ENCODE measurements at places on chromosomes 12 and 14. TPM values are rescaled to one million over a fixed set of nuclear protein-coding genes. Genes with fewer than 3 reads are reported as not detected.

Gene PRR4
- total RNA-seq = 3.9 TPM

Gene KRT4
- total RNA-seq = 0.12 TPM

Gene CPNE6
- total RNA-seq = not detected

Gene TTC5
- 10.4 TPM for total RNA-seq

Gene TAS2R7
- total RNA-seq = not detected

Gene SLC6A15
- not detected for total RNA-seq

Gene ATG2B
- 12.6 TPM for total RNA-seq

Gene LHX5
- total RNA-seq = not detected

Gene GALNT16
- total RNA-seq = 2.4 TPM

Gene CACNA1C
- 1.5 TPM for total RNA-seq

GRCh38 chr12:28742791-28743190 is 406.3 kb upstream of the FAR2 start:
- DNase-seq = no peak

DNA sequence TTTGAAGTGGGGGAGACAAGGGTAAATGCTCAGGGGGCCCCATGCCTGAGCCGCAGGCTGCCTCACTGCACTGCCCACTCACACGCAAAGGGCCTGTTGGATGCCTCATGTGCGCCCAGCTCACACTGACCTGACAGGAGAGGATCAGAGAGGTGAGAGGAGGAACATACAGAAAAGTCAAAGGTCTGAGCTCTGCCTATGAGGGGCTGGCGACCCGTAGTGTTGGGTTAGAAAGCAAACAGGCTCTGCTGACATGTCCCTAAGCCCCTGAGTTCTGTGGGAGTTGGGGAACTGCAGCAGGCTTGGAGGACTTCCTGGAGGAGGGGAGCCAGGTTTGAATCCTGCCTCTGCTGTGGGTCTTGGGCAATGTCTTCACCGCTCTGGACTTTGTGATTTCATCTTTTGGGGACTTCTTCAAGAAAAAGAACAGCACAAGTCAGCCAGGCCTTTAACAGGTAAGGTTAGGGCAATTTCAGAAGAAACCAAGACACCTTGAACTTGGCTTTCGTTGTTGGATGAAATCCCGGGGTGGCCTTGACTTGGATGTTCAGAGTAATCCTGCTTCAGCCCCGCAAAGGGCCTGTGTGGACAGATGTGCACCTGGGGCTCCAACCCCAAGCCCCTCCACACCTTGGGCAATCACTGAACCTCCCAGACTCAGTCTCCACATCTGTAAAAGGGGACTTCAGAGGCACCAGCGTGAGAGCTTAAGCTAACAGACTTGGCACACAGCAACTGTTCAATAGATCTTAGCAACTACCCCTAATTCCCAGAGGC is 116.8 kb downstream of the SCARB1 start:
- DNase-seq = no peak

DNA sequence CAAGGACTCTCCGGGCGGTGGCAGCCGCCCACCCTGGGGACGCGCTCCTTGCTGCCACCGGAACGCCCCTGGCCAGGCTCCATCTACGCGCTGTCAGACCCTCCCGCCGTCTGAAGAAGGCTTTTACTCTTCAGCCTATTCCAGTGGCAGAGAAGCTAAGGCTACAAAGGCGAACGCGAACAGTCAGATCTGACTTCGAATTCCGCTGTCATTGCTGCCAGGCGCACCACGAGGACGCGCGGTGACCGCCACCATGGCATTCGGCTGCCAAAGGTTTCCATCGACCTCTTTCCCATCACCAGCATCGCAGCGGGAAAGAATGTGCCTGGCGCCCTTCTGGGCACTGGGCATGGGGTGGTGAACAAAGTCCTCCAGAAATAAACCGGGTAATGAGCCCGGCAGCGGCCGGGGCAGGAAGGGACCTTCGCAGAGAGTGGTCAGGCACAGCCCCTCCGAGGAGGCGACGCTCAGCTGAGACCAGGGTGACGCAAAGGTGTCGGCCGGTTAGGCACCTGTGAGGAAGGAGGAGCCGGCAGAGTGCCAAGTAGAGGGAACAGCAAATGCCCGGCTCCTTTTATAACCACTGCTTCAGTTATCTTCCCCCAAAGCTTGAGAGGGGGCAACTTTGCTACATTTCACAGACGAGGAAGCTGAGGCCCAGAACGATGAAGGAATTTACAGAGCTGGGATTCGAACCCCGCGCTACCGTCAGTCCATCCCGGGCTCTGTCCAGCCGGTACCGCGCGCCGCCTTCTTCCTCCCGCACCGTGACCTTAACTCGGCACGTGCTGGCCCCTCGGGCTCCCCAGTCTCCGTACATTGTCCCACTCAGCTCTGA is 1.9 kb upstream of the RFX4 start:
- DNase-seq = no peak

GRCh38 chr12:80912901-80913770 is 24.6 kb downstream of the LIN7A start:
- DNase-seq = no peak

GRCh38 chr14:37591311-37591940 is 3.6 kb downstream of the FOXA1 start:
- DNase-seq = no peak

DNA sequence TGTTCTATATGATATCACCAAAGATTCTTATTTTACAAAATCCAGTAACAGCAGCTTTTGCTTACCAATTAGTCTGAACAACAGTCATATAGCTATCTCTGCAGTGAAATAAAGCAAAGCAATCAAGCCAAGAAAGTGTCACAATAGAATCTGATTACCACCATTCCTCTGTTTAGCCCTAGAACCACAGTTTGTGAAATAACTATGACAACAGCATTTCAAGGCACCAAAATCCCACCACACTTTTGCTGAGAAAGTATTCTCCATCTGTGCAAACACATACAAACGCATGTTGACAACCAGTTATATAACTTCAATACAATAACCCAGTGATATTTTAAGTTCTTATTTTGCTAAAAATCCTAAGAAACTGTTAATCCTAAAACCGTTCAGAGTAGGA is 7.4 kb downstream of the PPP1R13B start:
- DNase-seq = no peak

GRCh38 chr12:13443028-13443427 is 246.5 kb downstream of the EMP1 start:
- no peak for DNase-seq

GRCh38 chr12:7229741-7230140 is 40.3 kb downstream of the PEX5 start:
- DNase-seq = no peak

GRCh38 chr12:6118891-6119568 is 5.4 kb downstream of the VWF start:
- DNase-seq = no peak

- DNase-seq = no peak
Observed at GRCh38 chr12:121953695-121954094, 35.3 kb downstream of the CFAP251 start.

DNA sequence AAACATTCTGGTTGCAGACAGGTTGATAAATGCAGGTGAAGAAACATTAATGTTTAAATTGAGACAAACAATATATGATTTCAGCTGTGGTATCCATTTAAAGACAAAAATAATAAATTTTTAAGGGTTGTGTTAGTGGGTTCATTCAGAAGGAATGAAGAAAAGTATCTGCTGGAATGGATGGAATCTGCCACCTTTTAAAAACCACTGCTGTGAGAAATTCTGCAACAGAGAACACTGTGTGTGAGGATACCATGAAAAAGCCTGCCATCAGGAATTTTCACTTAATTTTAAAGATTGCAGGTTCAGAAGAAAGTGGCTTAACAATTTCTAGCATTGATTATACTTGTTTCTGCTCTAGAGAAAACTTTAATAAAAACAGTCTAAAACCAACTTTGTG is 184.6 kb upstream of the SOX5 start:
- DNase-seq = no peak

DNA sequence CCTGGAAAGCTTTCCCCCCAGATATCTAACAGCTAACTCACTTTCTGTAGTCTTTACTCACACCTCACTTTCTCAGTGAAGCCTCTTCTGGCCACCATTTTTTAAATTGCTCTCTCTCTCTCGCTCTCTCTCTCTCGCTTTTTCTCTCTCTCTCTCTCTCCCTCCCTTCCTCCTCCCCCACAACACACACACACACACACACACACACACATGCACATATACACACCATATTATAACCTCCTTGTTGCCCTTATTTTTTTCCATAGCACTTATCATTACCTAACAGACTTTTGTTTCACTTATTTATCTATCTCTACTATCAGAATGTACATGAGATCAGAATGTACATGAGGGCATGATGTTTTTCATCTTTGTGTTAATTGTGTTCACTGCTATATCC is 156.8 kb downstream of the DUSP6 start:
- no peak for DNase-seq

DNA sequence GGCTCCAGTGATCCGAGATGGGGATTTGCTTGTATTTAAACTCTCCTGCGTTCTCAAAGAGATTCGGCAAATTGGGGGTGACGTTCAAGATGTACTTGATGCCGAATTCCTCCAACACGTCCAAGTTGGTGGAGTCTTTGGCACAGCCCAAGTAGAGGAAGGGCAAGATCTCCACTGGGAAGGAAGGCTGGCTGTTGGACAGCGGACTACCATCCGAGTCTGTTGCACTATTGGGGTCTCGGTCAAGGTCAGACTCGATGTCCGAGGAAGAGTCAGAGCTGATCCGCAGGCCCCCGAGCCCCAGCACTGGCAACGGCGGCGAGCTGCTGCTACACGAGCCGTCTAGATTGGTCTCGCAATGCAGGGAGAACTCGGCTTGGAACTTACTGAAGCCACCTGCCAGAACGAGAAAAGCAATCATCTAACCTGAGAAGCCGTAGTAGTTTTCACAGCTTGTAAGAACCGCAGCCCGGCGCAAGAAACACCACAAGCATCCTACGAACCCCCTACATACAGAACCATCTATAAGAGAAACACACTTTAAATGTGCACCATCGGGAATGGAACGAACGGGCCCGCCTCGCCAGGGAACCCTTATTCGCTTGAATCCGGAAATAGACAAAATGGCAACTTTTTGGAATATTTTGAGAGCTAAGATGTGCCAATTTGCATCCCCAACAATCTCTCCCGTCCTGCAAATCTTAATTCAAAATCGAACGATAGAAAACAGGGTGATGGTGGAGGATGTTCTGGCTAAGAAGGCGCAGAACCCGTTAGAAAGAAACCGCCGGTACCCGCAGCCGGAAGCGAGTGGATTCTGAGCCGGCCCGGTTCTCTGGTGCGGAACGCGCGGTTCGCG is 1.4 kb downstream of the DUSP6 start:
- peak; percentile 57 for DNase-seq

DNA sequence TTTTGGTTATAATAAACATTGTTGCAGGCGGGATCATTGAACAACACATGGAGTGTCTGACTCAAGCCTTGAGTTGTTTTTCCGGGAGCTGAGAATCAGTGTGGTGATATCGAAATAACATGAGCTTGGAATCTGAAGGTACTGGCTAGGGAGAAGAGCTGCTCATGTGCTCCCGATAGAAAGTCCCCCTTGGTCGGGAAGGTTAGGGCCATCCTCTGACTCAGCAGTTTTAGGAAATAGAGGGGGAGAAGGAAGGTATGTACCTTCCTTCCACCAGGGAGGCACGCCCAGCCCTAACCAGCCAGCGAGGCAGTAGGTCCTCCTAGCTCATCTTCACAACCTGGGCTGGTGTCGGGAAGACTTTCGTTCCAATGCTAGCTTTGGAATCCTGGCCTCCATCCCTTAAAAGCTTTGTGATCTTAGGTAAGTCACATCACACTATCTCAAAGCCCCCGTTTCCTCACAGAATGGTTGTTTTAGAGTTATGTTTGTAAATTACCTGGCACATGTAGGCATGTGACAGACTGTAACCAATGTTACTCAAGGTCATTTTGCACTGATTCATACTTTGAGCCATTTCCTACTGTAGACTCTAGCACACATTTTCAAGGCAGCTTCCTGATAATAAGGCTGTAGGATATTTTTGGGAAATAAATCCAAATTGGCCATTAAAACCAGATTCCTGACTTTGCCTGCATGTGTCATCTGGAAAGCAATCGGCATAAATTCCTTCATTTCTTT is 1.9 kb upstream of the RAB35 start:
- no peak for DNase-seq

DNA sequence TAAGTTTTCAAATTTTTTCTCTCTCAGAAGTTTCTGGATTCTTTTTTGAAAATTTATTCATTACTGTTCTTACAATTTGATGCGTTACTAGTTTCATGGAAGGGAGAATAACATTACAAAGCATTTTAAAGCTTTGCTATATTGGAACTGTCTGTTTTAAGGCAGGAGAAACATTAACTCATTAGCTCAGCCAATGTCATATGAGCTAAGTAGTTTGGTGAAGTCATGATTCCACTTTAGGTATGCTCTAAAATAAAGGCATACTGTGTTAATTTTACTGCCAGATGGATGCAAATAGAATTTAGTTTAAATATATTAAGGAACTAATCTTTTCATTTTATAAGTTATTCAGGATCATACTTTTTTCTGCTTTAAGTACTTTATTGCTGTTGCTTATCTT is 46.0 kb downstream of the ARID2 start:
- no peak for DNase-seq

DNA sequence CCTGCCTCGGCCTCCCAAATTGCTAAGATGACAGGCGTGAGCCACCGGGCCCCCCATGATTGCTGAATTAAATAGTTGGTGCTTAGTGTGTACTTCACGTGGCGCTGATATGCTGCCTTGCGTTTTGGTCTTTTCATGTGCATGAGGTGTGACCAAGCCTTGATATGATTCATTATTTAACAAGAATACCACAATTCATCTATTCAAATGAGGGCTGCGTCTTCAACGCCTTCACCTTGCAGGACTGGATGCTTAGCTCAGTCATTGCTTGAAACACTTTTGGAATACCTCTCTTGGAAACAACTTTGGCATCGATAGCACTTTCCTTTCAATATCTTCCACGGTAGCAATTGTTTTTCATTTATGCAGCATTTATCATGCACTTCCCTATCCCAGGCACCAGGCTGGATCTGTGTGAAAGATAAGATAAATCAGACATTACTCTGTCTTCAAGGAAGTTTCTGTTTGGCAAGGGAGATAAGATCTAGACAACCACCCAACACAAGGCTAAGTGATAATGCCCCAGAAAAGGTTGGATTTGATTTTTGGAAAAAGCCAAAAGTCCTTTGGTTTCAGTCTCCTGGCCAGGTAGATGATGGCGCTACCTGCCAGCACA is 1.3 kb upstream of the TEAD4 start:
- DNase-seq = no peak

GRCh38 chr12:936377-937345 is 12.8 kb downstream of the RAD52 start:
- no peak for DNase-seq

DNA sequence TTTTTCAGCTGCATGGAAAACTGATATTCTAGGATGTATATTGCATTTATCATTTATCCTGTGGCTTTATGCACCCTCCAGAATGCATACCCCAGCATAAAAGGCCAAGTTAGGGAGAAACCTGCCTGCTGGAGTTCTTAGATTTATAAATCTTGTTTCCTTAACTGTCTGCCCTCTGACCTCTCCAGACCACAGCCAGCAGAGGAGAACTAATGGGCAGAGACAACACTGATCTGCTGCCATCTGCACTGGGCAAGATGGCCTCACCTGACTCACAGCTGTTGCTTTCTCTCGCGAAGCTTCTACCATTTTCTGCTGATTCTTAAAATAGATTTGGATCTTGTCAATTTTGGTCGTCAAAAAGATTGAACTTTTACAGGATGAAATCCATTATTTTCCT is 65.8 kb downstream of the PPP2R5C start:
- no peak for DNase-seq

Measured in psoas muscle (tissue), 8 donors.